Glomerular endothelial cell (primary cell): ENCODE measurements at places on chromosomes 2 and 18.

- DNase-seq = no peak
These were observed 163.6 kb downstream of the C1D start for GRCh38 chr2:67899187-67899586.

DNA sequence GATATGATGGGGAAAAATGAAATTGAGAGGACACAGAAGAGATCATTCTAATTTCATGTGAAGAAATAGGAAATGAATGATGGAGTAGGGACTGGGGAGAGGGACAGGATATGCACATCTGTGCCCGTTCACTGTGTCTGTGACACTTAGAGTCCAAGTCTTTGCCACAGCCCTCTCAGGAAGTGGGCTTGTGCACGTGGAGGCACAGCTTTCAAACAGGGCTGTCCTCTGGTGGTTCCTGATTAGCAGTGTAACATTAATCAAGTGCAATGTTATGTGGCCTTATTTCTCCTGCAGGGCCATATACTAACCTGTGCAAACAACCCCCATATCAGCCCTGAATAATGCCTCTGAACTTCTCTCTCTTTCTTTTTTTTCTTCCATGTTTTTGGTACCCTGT lies 312.2 kb upstream of the FAM98A start:
- no peak for DNase-seq

GRCh38 chr2:150212722-150213171 lies 274.7 kb downstream of the RND3 start:
- DNase-seq = no peak

DNA sequence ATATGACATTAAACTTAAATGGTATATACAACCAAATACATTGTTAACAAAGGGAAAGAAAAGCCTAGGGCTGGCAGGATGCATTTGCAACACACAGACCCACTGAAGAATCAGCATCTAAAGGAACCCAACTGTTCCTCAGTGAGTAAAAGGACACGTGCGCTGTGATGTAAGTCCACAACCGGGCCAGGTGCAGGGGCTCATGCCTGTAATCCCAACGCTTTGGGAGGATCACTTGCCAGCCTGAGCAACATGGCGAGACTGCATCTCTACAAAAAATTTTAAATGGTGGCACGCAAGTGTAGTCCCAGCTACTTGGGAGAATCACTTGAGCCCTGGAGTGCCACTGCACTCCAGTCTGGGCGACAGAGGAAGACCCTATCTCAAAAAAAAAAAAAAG lies 3.9 kb downstream of the DTNB start:
- no peak for DNase-seq

- DNase-seq = no peak
These were observed 788 bp downstream of the ARMC9 start for GRCh38 chr2:231199219-231199618.

DNA sequence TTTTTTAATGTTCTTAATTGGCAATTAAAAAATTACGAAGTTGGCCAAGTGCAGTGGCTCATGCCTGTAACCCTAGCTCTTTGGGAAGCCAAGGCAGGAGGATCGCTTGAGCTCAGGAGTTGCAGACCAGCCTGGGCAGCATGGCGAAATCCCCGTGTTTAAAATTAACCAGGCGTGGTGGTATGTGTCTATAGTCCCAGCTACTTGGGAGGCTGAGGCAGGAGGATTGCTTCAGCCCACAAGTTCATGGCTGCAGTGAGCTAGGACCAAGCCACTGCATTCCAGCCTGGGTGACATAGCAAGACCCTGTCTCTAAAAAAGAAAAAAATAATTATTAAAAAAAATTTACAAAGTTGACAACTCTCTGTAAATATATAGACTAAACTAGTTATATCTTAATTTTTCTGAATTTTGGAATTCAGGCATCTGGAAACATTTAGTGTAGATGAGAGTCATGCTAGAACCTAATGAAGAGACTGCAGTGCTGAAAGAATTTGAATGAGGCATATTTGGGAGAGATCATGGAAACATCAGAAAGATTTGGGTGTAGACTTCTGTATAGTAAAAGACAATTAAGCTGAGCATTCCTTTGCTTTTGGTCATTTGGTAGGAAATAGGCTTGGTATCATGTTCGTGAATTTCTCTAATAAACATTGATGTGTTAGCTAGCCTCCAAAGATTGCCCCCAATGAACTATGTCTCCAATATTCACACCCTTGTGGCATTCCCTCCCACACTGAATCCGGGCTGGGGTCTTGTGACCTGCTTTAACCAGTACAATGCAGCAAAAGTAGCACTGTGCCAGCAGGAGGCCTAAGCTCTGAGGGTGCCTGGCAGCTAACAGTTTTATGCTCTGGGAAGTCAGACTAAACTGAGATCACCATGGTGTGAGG lies 4.2 kb upstream of the ROCK1 start:
- DNase-seq = no peak

GRCh38 chr2:107276034-107276433 lies 390.1 kb upstream of the ST6GAL2 start:
- no peak for DNase-seq

GRCh38 chr2:42199626-42200025 lies 30.5 kb downstream of the EML4 start:
- no peak for DNase-seq

DNA sequence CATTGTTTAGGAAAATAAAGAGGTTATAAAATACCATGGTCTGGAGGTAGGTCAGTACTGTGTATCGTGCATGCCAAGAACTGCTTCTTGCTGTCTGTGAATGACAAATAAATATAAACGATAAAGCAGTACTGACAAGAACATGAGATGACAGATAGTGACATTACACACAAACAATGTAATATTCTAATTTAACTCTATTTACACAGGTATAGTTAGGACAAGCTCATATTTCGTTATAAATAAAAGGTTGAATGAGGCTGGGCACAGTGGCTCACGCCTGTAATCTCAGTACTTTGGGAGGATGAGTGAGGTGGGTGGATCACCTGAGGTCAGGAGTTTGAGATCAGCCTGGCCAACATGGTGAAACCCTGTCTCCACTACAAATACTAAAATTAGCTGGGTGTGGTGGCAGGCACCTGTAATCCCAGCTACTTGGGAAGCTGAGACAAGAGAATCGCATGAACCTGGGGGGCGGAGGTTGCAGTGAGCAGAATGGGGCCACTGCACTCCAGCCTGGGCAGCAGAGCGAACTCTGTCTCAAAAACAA lies 14.7 kb upstream of the GPR75 start:
- no peak for DNase-seq

GRCh38 chr2:235669269-235669831 lies 175.5 kb downstream of the AGAP1 start:
- DNase-seq = no peak

DNA sequence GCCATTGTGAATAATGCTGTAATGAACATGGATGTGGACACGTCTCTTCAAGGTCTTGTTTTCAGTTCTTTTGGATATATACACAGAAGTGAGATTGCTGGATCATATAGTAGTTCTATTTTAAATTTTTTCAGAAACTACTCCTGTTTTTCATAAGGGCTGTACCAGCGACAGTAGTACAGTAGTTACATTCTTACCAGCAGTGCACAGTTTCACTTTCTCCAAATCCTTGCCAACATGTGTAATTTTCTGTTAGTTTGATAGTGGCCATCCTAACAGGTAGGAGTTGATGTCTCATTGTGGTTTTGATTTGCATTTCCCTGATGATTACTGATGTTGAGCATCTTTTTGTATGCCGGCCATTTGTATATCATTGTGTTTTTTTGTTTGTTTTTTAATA lies 81.7 kb downstream of the EPC2 start:
- no peak for DNase-seq

DNA sequence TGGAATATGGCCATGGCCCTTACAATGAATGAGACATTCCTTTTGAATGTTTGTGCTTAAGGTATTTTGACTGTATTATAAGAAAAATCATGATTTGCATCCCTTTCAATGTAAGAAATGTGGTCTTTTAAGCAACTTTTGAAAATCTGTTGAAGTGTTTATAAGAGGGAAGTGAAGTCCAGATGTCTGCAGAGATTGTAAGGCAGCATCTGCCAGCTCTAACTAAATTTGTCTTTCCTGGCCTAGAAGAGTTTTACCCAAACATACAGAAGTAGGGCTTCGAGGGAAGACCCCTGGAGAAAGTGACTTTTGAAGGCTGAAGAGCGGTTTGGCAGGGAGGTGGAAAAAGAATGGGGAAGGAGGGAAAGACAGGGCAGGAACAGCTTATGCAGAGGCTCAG lies 12.2 kb downstream of the EML6 start:
- DNase-seq = no peak

- DNase-seq = no peak
These were observed 843.0 kb downstream of the DPP10 start for GRCh38 chr2:115285416-115285815.

GRCh38 chr2:182241936-182242335 lies 184.9 kb downstream of the PDE1A start:
- DNase-seq = no peak

DNA sequence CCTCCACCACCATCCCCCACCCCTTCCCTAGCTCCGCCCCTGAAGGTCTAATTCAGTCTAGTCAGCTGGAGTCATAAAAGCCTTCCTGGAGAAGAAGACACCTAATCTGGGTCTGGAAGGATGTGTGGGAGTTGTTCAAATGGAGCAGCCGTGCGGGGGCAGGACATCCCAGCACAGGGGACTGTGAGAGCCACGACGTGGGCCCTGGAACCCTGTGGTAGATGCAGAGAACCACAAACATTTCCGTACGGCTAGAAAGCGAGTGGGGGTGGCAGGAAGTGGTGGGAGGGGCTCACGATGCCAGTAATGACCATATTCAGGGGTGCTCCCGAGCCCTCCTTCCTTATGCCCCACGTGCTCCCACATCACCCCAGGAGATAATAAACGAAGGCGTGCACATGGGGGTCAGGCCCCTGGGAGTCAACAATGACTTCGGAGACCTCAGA lies 20.9 kb upstream of the COL6A3 start:
- no peak for DNase-seq

DNA sequence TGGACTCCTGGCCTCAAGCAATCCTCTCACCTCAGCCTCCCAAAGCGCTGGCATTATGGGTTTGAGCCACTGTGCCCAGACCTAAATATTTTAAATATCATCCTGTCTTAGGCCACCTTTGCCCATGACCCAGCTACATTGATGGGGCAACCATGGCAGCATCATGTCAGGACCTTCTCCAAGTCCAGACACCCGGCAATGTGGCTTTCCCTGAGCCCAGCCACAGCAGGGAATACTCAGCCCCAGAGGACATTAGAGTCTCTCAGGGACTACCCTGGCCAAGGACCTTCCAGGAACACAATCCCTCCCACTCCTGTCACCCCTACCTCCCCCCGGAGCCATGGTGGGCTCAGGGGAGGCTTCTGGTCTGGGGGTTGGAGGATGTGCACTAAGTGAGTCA lies 72.8 kb downstream of the SMAD7 start:
- no peak for DNase-seq

GRCh38 chr2:26681656-26682055 lies 10.9 kb upstream of the KCNK3 start:
- DNase-seq = no peak

DNA sequence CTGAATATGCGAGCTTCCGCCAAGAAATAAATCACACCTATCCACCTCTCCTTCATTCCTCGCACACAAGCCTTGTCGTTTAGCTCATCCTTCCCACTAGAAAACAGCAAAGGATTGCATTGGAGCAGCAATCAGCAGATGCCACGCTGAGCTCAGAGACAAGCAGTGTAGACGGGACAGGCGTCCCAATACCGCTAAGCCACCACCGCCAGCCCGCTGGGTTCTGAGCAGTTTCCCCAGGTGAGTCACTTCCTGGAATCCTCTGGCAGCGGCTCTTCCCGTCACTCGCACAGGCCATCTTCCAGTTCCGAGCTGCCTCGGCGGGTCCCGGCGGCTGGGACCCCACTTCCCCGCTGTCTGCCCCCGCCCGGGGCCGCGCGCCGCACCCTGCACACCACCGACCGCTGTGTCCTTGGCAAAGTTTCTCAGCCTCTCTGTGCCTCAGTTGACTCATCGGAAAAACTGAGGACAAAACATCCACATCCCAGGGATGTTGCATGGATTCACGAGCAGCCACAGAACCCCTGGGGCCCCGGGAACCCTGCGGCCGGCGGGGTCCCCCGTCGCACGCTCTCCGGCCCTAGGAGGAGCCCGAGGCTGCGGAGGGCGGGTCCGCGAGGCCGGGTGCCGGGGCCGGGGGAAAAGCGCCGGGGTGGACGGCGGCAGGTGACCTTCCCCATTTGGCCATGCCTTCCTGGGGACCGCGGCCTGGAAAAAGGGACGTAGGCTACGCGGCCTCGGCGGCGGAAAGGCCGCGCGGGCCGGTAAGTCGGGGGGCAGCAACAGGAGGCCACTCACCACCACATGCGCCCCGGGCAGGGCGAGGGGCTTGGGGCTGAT lies 573 bp downstream of the KDSR start:
- DNase-seq = no peak

GRCh38 chr2:197707316-197708213 lies 2.4 kb downstream of the MARS2 start:
- no peak for DNase-seq

DNA sequence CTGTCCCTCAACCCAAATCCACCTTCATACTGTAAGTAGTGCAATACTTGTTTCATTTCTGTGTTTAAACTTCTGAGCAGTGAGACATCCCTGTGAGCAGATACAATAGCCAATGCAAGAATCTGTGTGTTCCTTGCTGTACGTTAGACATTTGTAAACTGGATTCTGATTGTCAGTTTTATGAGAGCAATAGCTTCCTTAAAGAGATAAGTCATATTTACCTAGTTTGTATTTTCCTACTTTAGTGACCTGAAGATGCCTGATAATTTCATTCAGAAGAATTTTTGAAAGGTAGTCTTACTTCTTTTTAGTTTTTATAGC lies 90.7 kb downstream of the DPP4 start:
- DNase-seq = no peak

DNA sequence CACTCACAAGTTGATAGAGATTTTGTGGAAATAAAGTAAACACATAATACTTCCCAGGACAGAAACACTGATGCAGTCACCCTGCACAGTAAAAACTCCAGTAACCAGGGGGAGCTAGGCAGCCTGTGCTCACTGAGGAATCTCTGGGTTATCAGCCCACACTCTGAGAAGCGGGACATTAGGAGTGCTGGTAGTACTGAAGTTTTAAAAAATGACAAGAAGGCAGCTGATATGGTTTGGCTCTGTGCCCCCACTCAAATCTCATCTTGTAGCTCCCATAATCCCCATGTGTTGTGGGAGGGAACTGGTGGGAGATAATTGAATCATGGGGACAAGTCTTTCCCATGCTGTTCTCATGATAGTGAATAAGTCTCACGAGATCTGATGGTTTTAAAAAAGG lies 31.4 kb downstream of the KCTD1 start:
- DNase-seq = no peak

DNA sequence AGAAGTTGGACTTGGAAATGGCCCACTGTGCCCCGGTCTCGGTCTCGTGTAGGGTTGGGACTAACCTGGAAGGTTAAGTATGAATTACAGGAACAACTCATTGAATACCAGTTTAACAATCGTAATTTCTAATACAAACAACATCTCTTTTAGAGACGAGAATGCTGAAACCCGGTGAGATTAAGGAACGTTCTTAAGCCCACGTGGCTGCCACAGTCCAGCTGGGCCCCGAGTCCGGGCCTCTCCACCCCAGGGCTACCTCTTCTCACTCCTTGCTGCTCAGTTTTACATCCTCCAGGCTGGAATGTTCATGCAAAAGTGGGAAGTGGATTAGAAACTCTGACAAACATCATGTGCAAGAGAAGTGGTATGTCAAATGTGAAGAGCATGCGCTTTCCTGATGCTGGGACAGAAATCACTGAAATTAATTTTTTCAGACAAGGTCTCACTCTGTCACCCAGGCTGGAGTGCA lies 29.4 kb downstream of the NGEF start:
- no peak for DNase-seq

- no peak for DNase-seq
These were observed 280.9 kb upstream of the STON1 start for GRCh38 chr2:48249025-48249424.
